ENCODE measurements at places on chromosomes 3 and 15. TPM values are rescaled to one million over a fixed set of nuclear protein-coding genes. Genes with fewer than 3 reads are reported as not detected.

TGM4 gene
- not detected for total RNA-seq

CDCP1 gene
- total RNA-seq: 40.6 TPM

SI gene
- total RNA-seq: not detected

RAB6B gene
- total RNA-seq: 8.2 TPM

DNA sequence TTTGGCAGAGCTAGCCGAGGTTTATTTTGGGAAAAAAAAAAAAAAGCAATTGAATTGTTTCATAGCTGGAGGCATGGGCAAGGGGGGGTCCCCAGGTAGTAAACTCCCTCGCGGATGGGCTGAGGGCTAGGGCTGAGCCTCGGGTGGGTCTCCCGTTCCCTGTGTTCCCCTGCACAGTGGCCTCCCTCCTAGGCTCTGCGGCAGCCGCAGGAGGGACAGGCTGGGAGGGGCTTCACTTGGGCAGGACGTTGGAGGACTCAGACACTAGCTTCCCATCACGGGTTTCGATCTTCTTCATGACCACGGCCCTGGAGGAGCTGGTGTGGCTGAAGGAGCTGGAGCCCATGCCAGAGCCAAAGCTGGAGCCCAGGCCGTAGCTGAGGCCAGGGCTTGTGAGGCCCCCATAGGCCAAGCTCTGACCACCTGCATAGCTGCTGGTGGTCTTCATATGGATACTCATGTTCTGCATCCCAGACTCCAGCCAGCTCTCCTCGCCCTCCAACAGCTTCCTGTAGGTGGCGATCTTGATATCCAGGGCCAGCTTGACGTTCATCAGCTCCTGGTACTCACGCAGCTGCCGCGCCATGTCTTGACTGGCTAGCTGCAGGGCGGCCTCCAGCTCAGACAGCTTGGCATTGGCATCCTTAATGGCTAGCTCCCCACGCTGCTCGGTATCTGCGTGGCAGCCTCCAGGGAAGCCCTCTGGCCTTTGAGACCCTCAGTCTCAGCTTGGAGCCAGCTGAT lies 64.0 kb upstream of the CDAN1 start:
- DNase-seq: no peak

- DNase-seq: peak; percentile 78
These were observed 14.0 kb upstream of the SSUH2 start for GRCh38 chr3:8658306-8659212.
